Peyer's patch (tissue), 4 donors: ENCODE measurements at places on chromosomes 3 and 15.
A peak's percentile ranks its signal among the peaks of the same experiment; 100 is the strongest.

- DNase-seq: peak; percentile 89
These were observed 58.9 kb downstream of the MYO1E start for GRCh38 chr15:59313641-59314332.

- no peak for DNase-seq
These were observed 26.5 kb upstream of the CP start for GRCh38 chr3:149247929-149248691.

- DNase-seq: no peak
These were observed 88.6 kb upstream of the PSMD6 start for GRCh38 chr3:64111872-64112271.

DNA sequence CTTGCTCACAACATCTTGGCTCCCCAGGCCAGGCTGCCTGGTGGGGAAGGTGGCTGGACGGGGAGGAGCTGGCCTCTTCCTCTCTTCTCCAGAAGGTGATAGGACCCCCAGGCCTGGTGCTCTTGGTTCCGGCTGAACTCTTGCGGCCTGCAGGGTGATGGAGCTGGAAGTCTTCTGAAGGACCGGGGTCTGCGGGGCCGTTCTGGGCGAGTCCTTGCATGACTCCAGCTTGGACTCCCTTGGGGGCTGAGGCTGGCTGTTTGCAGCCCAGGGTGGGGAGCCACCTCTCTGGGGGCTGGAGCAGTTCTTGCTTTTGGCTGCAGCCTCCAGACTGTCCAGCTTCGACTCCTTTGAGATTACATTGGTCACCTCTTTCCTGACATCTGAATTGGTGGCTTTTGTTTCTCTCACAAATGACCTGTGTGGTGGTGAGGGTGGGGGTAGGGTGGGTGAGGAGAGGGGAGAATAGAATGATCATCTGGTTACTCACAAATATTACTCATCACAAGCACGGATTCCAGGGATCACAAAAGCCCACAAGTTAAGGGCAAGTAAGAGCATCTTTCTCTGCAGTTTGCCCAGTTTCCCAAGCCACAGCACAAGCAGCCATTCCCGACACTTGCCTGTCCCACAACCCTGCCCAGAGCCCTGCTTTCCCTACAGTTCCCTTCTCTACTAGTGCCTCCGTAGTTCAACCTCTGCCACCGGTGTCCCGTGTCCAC, 149.1 kb upstream of the HACD2 start:
- no peak for DNase-seq

DNA sequence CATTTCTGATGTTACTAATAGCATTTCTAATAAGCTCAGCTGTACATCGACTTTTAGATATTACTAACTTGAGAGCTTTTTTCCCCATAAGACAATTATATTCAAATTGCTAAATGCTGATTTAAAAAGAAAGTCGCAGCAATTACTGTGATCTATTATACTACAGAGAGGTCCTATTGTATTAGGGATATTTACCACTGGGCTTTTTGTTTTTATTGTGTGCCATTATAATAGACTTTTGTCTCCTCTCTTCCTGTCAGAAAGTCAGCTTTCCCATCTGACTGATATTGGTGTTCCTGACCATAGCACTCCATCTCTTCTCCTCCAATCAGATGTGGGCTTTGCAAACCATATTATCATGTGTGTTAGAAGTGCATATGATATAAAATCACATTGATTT, 27.2 kb upstream of the RYR3 start:
- DNase-seq: no peak

- no peak for DNase-seq
These were observed 5.2 kb downstream of the WNT5A start for GRCh38 chr3:55481744-55482495.

DNA sequence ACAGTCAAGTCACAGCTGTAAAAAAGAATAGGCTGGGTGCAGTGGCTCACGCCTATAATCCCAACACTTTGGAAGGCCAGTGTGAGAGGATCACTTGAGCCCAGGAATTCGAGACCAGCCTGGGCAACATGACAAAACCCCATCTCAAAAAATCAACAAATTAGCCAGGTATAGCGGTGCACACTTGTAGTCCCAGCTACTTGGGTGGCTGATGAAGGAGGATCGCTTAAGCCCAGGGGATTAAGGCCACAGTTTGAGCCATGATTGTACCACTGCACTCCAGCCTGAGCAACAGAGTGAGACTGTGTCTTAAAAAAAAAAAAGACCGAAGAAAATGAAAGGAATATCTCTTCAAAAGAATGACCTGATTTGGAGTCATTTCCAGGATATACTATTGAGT, 6.6 kb downstream of the HERC1 start:
- no peak for DNase-seq

GRCh38 chr3:55675478-55675877, 188.4 kb upstream of the WNT5A start:
- no peak for DNase-seq

DNA sequence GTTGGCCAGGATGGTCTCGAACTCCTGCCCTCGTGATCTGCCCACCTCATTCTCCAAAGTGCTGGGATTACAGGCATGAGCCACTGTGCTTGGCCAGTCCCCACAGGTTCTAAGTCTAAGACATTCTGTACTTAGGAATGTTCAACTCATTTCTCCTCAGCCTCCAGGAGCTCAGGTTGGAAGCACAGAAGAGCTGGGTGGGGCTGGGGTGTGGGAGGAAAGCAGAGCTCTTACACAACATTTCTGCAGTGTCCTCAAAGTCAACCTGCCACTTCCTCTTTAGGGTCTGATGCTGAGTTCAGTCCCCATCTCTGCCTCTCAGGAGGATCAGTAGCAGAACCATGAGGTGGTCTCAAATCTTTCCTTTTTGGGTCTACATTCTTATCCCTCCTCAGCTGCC, 75.5 kb downstream of the MRPL46 start:
- no peak for DNase-seq
